ENCODE measurements at places on chromosomes 3 and 15.

- no peak for DNase-seq
These were observed 748.4 kb upstream of the GRM7 start for GRCh38 chr3:6112546-6112945.

- no peak for DNase-seq
These were observed 80.6 kb downstream of the CCR1 start for GRCh38 chr3:46127503-46127902.

DNA sequence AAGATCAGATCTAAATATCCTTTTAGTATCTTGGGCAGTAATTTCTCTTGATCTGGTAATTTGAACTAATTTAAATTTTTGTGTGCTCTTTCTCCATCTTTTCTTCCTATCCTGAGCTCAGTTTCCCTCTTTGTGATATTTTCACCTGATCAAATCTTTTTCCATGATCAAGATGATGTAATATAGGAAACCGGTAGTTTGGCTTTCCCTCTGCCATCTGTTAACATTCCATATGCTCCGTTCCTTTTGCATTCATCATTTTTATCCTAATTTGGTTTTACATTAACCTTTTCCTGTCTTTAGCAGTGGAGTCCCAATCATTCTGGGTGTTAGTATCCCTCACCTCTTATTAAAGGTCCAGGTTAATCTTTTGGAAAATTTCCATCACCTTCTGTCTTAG lies 5.9 kb upstream of the ABHD6 start:
- DNase-seq: no peak

- DNase-seq: no peak
These were observed 172.8 kb downstream of the KCNMB2 start for GRCh38 chr3:178709051-178709450.

DNA sequence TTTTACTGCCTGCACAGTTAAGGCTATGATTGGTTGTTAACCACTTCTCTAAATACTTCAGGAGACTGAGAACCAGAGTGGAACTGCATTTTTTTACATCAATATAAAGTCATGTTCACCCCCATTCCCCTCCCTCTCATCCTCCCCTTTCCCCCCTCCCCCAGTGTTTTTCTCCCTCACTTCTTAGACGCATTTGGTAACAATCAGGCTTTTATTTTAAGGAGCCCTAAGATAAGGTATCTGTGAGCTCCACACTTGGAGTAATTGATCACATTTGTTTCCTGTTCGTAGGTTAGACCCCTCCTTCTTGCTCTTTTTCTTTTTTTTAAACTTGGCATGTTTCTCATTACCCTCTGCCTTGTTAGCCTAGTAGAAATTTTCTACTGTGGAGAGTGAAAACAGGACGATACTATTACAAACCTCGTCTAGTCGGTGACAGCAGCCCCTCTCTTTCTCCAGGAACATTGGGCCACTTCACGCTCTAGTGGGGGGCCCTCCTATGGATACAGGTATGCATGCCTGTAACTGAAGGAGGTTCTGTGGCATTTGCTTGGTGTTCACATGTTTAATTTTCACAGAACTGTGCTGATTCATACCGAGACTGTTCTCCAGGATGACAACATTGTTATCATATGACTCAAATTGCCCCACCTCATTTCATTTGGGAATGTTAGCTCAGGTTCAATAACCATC lies 314.4 kb downstream of the MECOM start:
- DNase-seq: no peak

DNA sequence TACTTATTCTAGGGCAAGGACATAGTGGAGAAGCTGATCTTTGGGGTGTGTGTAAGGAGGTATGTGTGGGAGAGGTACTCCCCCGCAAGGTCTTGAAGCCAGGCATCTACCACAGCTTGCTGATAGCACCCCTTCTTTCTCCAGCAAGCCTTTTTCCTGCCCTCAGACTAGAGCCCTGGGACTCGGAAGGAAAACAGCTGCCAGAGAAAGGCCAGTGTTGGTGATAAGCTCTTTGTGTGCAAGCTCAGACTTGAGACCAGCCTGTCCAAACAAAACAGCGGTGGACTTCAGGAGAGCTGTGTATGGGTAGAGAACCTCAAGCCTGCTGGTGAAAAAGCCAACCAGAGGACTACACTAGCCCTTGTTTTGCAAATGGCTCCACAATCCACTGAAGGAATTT lies 1028.6 kb downstream of the MCTP2 start:
- DNase-seq: no peak

- no peak for DNase-seq
These were observed 27.4 kb upstream of the FRMD5 start for GRCh38 chr15:44222478-44222877.

DNA sequence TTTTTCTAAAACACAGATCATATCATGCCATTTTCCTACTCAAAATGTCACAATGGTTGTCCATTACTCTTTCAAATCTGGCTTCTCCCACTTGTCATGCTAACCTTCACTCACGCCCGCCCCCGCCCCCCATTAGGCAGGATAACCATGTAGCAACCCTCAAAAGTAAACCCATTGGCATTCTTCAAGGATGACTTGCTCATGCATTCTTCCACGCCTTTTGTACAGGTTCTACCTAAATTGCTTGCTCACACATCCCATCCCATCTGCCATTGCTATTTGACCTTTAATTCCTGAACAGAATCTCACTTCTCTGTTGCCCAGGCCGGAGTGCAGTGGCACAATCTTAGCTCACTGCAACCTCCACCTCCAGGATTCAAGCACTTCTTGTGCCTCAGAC lies 389.3 kb downstream of the MCTP2 start:
- no peak for DNase-seq

- DNase-seq: no peak
These were observed 227.7 kb downstream of the TLE3 start for GRCh38 chr15:69869881-69870505.

DNA sequence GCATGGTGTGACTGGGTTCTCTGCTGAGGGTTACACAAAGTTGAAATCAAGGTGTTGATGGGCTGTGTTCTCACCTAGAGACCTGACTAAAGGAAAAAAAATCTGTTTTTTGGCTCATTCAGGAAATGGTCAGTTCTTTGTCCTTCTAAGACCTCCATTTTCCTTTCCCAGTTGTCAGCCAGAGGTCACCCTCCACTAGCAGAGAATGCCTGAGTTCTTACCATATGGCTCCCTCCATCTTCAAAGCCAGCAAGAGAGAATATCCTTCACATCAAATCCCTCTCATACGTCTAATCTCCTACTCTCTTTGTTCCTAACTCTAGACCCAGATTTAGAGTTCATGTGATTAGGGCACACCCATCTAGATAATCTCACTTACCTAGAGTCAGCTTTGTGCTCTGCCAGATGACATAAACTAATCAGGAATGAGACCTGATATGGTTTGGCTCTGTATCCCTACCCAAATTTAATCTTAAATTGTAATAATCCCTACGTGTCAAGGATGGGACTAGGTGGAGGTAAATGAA lies 19.4 kb downstream of the ANKRD28 start:
- DNase-seq: peak; percentile 12

GRCh38 chr3:69747511-69748258 lies 8.4 kb downstream of the MITF start:
- no peak for DNase-seq

GRCh38 chr15:56468401-56468800 lies 3.5 kb upstream of the MNS1 start:
- DNase-seq: no peak

GRCh38 chr15:62539236-62539635 lies 374.2 kb upstream of the C2CD4B start:
- DNase-seq: no peak
